ENCODE measurements at places on chromosomes 7 and 10.

DNA sequence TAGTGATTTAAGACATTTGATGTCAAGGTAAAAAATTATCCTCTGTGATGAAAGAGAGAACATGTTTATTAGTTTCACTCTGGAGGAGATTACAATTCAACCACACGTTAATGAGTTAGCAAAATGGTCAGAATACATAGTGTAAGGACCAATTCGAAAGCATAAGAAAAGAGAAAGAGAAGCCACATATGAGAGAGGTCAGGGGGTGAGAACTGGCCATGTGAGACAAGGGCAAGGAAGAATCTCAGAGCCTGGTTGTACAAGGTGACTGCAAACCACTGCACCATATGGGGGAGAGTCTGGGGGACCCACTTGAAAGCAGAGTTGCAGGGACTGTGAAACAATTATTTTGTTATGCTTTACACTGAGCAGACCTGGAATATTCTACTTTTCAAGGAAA lies 27.7 kb upstream of the BET1 start:
- ATAC-seq = no peak

DNA sequence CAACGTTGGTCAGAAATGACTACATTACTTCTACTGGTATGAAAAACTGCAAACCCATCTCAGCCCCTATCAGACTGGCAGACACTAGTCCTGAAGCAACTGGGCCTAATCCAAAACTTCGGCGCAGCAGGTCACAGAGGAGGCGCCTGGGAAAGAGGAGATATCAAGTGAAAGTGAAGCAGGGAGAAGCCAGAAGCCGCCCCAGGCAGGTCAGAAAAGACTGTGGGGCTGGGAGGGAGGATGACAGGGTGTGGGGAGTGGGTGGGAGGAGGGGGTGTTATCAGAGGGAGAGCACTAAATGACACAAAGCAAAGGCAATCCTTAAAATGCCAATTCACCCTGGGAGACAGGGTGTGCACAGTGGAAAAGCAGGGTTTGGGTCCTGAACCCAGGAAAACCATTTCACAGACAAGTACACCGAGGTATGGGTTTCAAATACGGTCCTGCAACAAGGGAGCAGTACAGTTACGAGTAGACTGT lies 731 bp downstream of the CHCHD3 start:
- ATAC-seq = peak; percentile 13

GRCh38 chr7:132942701-132943100 lies 139.2 kb downstream of the CHCHD3 start:
- ATAC-seq = no peak

- ATAC-seq = peak; percentile 5
Observed at GRCh38 chr7:101140746-101141382, 13.4 kb upstream of the AP1S1 start.

DNA sequence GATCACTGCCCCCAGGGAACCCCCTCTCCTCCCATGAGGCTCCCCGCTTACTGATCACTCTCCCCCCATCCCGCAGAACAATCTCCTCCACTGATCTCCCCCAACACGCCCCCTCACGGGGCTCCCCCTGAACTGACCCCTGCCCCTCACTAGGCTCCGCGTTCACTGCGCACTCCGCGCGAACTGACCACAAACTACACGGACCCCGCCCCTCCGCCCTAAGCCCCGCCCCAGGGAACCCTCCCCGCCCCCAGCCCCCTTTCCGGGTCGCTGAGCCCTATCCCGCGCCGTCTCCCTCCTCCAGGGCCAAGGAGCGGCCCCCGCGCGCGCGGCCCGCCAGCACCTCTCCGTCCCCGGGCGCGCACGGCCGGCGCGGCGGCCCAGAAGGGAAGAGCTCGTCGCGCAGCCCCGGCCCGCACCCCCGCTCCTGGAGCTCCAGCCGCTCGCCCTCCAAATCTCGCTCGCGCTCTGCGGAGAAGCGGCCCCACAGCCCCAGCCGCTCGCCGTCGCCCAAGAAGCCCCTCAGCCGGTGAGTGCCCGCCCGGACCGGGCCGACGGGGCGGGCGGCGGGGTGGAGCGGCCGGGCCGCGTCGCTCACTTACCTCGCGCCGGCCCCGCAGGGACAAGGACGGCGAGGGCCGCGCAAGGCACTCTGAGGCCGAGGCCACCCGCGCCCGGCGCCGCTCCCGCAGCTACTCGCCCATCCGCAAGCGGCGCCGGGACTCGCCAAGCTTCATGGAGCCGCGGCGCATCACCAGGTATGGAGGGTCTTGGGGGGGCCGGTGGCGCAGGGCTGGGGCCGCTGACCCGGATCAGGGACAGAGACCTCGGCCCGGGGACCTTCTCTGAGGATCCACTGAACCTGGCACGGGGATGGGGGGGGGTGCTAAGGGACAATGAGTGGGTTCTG lies 19.9 kb upstream of the HSPB1 start:
- no peak for ATAC-seq

DNA sequence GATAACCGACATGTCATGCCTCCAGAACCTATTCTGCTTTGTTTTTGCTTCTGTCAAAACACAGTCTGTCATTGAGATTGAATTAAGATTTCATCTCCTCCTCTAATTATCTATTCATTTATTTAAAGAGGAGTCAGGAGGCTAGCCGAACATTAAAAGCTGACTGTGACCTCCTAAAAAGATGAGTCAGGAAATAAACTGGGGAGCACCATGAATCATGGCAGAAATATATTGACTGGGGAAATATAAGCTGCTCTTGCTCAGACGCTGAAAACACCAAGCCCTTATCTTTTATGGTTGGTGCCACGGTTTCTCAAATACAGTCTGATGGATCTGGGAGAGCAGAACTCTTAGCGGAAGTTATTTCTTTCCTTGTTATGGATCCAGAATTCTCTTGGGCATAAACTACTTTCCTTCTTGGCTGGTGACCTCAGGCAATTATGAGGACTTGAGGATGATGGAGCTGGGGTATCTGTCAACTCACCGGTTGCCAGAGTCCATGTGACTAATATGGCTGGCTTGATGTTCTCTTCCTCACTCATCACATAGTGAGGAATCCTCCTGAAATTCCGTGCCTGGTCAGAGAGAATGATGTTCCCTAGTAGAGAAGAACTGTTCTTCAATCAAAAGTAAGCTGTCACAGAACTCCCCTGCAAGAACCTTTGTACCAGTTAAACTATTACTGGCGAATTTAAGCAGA lies 307.6 kb upstream of the PHYHIPL start:
- ATAC-seq = no peak

- no peak for ATAC-seq
Observed at GRCh38 chr7:50657341-50657873, 92.2 kb upstream of the DDC start.

GRCh38 chr10:131822013-131822691 lies 78.7 kb upstream of the PPP2R2D start:
- no peak for ATAC-seq

GRCh38 chr7:20331910-20332813 lies 1.5 kb downstream of the ITGB8 start:
- no peak for ATAC-seq

DNA sequence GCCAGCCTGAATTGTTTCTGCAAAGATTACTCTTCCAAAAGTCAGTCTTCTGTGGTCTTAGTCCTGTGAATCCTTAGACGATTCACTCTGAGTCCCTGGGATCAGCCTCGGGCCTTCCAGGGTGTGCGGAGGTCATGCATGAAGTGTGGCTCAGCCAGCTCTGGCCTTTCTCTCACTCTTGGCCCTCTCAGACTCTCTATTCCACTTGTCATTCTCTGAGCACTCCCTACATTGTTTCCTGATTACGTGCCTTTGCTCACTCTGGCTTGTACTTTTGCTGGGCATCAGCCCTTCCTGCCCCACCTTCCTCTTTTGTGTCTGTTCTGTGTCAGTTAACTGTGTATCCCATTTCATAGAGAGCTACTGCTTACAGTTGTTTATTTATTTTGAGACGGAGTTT lies 36.0 kb downstream of the CCNY start:
- peak; percentile 41 for ATAC-seq

DNA sequence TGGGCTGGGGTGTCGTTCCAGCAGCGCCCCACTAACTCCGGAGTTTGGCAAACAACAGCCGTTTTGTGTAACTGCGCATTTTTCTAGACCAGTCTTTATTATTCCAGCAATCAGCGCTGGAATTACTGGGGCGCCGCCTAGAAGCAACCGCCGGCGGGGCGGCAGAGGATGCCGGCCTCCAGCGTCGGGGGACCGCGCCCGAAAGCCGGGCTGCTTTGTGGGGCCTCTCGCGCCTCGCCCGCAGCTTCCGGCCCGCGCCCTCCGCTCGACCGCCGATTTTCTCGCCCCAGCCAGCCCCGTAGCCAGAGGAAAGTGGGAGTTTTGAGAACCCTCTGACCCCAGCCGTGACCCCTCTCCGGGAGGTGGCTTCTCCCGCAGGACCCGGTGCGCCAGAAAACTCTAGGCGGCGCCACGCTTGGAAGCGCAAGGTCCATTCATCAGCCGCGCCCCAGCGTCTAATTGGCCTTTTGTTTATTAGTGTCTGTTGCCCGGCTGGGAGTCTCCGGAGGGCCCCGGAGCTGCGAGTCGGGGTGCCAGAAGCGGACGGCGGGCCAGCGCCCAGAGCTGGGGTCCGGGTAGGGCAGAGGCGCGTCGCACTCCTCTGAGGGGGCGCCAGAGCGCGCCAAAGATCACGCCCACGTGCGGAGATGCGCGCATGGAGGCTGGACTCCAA lies 10.7 kb downstream of the EMX2 start:
- ATAC-seq = no peak

DNA sequence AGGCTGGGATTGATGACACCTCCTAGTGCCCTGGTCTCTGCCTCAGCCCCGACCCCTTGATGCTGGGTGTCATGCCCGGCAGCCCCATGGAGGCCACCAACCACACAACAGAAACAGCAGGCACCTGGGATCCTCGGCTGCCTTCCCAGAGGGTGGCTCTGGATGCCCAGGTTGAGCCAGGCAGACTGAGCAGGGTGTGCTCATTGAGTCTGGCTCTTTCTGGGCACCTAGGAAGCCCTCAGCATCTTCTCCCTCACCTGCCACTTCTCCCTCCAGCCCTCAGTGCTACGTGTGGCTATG lies 484.5 kb upstream of the MGMT start:
- no peak for ATAC-seq

DNA sequence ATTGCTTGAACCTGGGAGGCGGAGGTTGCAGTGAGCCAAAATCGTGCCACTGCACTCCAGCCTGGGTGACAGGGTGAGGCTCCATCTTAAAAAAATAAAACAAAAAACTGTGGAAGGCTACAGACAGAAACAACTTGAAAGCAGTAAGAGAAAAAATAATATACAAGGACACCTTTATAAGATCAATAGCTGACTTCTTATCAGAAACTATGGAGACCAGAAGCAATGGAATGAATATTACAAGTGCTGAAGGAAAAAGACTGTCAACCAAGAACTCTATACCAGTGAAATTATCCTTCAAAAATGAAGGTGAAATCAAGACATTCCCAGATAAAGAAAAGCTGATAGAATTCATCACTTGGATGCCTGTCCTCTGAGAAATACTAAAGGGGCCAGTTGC lies 49.0 kb downstream of the RBAK start:
- no peak for ATAC-seq

DNA sequence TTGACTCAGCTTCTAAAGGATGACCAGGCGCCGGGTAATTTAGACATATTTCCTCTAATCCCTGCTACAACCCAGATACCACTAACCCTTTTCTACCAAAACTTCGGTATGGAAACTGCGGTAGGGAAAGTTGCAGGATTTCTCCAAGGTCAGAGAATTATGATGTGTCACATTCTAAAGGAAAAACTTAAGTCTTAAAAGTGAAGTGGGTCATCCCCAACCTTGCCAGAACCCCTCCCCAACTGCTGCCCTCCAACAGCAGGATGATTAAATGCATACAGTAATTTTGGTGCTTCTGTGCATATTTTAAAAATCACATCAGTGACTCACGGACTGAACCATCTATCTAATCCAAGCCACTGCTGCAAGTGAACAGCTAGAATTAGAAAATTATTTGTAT lies 52.7 kb downstream of the GRB10 start:
- peak; percentile 72 for ATAC-seq

DNA sequence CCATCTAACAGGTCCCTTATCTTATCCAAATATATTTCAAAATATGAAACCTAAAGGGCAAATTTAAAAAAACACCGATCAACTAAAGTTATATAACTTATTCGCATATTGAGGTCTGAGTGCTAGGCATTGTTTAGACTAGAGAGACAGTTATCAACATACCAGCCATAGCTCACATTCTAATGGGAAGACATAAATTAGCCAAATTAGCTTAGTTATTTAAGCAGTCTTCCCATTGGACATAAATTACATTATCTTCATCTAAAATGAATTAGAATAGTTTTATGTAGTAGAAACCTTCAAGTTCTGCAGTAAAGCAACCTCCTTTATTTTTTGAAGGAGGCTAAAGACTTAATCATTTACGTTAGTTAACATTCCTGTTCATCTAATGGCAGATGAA lies 17.4 kb downstream of the KIF5B start:
- peak; percentile 32 for ATAC-seq

DNA sequence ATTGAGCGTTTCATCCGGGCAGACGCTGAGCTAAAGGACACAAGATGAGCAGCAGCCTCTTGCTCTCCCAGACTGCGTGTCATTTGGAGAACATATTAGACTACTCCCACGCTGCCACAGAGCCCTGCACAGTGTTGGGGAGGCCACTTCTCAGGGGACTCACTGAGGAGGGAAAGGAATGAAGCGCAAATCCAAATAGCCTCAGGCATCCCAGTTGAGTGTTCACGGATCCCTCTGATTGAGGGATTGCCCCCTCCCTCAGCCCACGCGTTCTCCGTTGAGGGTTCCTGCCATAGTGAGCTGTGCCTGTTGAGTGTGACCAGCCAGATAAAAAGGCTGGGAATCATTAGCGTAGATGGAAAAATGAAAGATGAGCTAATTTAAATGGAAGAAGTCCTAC lies 563.4 kb downstream of the ACTR3B start:
- ATAC-seq = no peak

- ATAC-seq = no peak
Observed at GRCh38 chr7:84877943-84878570, 308.8 kb downstream of the SEMA3D start.

GRCh38 chr10:104784452-104784851 lies 143.4 kb downstream of the SORCS3 start:
- ATAC-seq = no peak

DNA sequence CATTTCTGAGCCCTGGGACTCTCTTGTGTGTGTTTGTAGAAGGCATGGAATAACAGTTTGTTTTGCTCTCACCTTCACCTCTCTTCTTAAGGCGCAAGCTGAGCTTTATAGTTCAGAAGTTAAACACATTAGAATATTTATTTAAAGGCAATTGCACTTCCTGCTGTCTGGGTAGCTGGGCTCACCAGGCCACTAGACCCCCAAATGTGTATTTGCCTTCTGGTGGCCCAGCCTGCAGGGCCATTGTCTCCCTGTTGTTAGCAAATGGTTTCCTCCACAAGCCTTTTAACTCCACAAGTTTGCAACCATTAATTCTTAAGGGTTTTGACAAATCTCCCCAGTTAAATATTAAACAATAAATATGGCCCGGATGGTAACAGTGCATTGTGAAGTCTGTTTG lies 31.1 kb upstream of the NEUROD6 start:
- no peak for ATAC-seq

- ATAC-seq = no peak
Observed at GRCh38 chr10:42645103-42645502, 6.7 kb upstream of the ZNF33B start.

GRCh38 chr10:124898471-124898870 lies 43.5 kb upstream of the ZRANB1 start:
- ATAC-seq = no peak
